CD8-positive, alpha-beta memory T cell (primary cell): ENCODE measurements at places on chromosomes 1 and 21. TPM values are rescaled to one million over a fixed set of nuclear protein-coding genes. Genes with fewer than 3 reads are reported as not detected.
A peak's percentile ranks its signal among the peaks of the same experiment; 100 is the strongest.

Gene ARID4B
- 39.9 TPM for total RNA-seq

GRCh38 chr21:38958323-38958705, 152.6 kb downstream of the ETS2 start:
- H3K36me3 ChIP-seq, result no peaks in the 10 kb centered on the region
- H3K4me3 ChIP-seq, result no peak overlapping the region
- no peaks in the 10 kb centered on the region for H3K4me1 ChIP-seq

DNA sequence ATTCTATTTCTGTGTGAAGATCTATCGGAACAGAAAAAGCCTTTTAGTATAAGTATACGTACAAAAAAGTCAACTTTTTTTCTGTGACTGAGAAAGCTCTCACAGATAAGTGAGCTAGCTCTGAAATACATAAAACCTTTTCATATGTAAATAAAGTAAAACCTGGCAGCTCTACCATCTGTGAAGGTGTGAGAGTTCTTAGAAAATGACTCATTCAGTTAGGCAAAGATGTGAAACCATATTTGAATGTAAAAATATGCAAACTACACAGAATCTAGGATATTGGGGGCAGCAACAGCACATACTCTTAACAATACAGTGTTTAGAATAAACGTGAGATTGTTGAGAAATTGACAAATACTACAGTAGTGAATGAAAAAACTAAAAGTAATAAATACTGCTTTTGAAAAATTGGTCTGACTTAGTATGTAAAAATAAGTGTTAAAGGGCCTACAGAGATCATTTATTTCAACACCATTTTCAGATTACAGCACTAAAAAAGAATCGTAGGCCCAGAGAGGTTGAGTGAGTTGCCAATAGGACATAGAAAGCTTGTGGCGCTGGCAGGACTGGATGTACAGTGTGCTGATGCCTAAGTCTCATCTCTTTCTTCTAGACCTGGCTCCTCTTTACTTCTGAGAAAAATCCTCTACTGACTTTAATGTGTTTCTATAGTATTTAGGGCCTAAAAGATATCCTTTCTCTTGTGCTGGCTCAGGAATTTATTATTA, 19.8 kb downstream of the ATP6V1G3 start:
- no peaks in the 10 kb centered on the region for H3K36me3 ChIP-seq
- DNase-seq, result no peak
- no peak overlapping the region for H3K27ac ChIP-seq
- peak overlapping the region; percentile 30 for H3K4me3 ChIP-seq
- H3K27me3 ChIP-seq, result no peaks in the 10 kb centered on the region

DNA sequence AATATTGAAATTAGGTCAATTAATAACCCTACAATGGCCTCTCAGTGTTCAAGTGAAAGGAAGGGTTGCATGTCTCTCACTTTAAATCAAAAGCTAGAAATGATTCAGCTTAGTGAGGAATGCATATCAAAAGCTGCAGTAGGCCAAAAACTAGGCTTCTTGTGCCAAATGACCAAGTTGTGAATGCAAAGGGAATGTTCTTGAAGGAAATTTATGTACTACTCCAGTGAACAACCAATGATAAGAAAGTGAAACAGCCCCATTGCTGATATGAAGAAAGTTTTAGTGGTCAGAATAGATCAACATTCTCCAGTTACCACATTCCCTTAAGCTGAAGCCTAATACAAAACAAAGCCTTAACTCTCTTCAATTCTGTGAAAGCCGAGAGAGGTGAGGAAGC, 10.0 kb downstream of the MAEL start:
- DNase-seq, result no peak
- H3K4me3 ChIP-seq, result no peak overlapping the region
- H3K27ac ChIP-seq, result no peak overlapping the region
- H3K4me1 ChIP-seq, result no peaks in the 10 kb centered on the region

DNA sequence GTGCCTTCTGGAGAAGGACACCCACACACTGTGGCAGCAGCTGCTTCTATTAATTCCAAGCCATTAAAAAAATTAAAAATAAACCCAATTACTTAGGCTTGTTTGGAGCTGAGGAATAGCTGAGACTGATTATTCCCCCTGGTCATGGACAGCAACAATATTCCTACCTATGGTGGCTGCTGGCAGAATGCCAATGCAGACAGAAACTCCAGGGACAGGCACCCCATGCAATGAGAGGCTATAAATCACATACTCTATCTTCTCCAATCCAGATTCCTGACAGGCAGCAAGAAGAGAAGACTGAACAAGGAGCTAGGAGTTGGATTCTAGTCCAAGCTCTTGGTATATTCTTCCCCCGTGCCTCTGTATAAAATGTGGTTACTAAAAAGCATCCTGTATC, 275.4 kb upstream of the BEND5 start:
- H3K4me3 ChIP-seq, result no peak overlapping the region
- H3K27me3 ChIP-seq, result no peaks in the 10 kb centered on the region
- DNase-seq, result no peak
- no peak overlapping the region for H3K27ac ChIP-seq

- H3K27ac ChIP-seq, result no peak overlapping the region
- H3K4me1 ChIP-seq, result no peaks in the 10 kb centered on the region
- no peaks in the 10 kb centered on the region for H3K27me3 ChIP-seq
Observed at GRCh38 chr1:81733480-81733879, 67.3 kb upstream of the ADGRL2 start.

DNA sequence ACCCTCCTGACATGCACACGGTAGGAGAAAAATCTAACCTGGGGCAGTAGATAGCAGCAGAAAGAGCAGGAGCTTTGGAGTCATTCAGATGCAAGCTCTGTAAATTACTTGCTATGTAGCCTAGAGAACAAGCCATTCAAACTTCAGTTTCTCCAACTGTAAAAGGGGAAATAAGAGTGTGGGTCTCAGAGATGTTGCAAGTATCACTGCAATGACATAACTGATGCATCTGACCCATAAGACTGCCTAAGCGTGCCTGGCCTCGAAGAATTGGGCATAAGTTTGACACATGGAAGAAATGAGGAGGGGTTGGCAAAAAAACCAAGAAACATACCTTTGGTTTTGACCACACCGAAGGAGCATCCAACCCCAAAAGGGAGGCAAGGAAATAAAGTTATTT, 5.2 kb downstream of the AK2 start:
- no peak overlapping the region for H3K27ac ChIP-seq
- no peak for DNase-seq
- H3K36me3 ChIP-seq, result peaks cover 14% of the 10 kb centered on the region
- H3K4me1 ChIP-seq, result peaks cover 38% of the 10 kb centered on the region
- H3K27me3 ChIP-seq, result no peaks in the 10 kb centered on the region
